Stimulated activated CD4-positive, alpha-beta T cell treated with anti-CD3 and anti-CD28 coated beads, Interleukin-1b, Interleukin-23, amount 100 ng/mL, for 4 hours (primary cell): ENCODE measurements at places on chromosomes 5 and 9.

GRCh38 chr5:92939428-92939827, 641.6 kb downstream of the NR2F1-AS1 start:
- no peak for DNase-seq

DNA sequence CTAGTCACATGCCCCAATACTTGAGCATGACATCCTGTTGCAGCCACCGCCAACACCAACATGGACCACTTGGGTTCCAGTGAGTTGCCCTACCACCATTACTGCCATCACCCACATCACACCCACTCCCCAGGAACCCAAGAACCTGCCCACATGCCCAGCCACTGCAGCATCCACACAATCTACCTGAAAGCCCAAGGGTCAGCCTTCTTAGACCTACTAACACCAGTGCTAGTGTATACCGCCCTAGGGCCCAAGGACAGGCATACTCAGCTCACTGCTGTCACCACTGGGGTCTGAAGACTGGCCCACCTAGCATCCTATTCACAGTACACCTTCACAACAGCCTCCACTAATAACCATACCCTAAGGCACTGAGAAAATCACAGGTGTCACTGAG, 82.0 kb downstream of the SYK start:
- DNase-seq, result no peak

DNA sequence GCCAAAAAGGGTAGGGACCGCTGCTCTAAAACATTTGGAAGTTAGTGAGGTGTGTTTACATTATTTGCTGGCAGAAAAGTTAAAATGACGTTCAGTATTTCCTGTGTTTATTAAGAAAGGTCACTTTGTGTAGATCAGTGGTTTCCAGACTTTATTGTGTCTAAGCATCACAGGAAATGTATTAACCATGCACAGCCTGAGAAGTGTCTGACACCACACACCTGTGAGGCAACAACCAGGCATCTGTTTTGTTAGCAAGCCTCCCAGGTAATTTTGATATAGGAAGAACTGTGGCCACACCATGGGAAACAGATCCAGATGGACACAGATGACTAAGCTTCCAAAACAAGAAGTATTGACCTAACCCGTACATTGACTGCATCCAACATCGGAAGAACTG, 12.0 kb downstream of the TTC1 start:
- no peak for DNase-seq

DNA sequence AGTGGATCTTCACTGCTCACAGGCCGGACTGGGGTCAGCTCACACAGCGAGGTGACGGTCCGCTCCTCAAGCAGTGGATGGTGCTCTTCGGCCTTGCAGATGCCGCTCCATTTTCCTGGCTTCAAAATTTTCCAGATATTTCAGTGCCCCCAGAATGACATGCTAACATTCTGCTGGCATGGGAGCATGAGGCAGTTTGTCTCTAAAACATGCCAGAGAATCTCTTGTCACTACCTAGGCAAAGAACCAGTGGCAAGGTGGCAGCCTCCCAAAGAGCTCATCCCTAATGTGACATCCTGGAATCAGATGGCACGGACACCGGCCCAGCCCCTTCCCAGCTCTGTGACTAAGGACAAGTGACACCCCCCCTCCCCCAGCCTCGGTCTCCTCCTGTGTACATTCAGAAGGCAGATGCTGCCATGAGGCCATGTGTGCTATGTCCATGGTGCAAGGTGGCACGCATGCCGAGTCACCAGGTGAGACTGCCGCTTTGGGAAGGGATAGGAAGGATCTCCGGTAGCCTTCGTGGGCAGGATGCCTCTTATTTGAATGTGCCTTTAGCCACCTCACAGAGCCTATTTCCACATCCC, 2.7 kb downstream of the S1PR3 start:
- DNase-seq, result no peak

GRCh38 chr9:34898846-34899245, 59.2 kb upstream of the PHF24 start:
- no peak for DNase-seq

DNA sequence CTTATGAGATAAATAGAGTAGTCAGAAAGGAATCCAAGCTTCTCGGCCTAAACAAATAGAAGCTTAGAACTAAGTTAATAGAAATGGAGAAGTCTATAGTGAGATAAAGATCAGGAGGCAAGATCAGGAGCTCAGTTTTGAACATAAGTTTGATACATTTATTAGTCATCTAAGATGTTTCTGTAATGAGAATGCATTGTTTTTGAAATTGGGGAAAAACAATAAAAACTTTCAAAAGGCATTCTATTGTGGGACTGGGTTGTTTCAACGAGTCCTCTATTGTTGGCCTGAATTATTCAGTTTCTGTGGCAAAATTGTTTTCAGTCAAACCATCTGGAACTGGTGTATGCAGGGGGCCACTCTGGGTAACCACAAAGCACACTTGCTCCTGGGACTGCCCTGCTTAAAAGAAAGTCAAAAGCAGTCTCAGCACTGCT, 181.0 kb upstream of the CLINT1 start:
- no peak for DNase-seq

DNA sequence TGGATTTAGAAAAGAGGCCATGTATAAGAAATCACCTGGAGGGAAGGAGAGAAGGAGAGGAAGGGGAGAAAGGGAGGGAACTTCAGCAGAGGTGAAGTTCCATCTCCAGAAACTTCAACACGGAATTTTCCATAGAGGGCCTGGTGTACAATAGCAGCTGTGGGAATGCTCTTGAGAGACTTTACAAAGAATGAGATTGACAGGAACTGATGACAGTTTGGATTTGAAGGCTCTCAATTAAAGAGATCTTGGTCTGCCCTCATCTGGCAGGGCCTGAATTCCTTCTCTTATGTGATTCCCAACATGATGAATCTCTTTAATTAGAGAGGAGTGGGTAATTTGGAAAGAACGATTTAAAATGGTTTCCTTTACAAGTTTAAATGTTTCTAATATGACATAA, 143.5 kb downstream of the MLLT3 start:
- DNase-seq, result no peak

DNA sequence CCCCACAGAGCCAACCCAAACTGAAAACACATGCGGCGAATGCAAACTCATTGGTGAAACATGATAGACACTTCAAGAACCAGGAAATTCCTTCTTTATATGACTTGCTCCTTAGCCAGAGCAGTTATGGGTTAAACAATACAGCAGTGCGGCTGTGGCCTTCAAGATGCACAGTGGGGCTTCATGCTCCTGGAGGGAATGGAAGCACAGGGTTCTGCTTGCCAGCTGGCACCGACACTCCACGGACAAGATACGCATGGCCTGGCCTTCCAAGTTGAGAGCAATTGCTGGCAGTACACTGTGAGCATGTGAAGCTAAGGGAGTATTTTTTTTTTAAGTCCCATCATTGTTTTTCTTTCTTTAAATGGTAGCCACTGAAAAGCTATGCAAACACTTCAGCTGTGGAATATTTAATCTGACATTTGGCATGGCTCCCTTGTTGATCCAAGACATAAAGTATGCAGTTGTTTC, 451.6 kb upstream of the CD180 start:
- DNase-seq, result no peak

DNA sequence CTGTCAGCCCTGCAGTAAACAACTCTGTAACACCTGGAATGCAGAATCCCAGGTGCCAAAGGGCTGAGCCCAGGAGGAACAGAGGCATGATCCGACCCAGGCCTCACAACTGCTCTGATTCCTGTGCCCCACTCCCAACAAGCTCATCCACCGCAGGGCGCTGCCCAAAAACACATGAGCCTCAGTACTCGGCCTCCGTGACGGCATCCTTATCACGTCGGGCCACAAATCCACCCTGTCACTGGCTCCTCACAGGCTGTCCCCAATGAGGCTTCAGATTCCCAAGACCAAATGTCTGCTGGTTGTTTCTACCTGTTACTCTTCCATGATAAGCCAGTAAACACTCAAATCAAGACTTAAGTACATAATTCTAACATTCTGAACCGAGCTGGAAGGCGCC, 15.2 kb downstream of the QSOX2 start:
- no peak for DNase-seq

- no peak for DNase-seq
Observed at GRCh38 chr5:143373076-143373475, 30.4 kb downstream of the NR3C1 start.

DNA sequence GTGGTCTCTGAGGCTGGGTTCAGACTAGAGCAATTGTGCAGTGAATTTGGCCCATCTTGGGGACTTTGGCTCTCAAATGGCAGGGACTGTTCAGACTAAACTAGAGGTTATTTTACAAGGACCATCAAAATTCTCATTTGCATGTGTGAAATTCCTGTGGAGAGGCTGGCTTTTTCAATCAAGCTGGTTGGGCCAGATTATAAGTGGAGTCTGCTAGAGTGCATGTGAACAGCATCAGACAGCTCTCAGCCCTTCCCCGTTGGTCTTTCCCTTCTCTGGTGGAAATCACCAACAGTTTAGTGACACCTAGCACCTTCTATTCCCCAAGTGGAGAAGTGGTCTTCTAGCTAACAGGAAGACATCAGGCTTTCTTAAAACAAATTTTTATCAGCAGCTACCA, 301.3 kb downstream of the CWC27 start:
- no peak for DNase-seq

DNA sequence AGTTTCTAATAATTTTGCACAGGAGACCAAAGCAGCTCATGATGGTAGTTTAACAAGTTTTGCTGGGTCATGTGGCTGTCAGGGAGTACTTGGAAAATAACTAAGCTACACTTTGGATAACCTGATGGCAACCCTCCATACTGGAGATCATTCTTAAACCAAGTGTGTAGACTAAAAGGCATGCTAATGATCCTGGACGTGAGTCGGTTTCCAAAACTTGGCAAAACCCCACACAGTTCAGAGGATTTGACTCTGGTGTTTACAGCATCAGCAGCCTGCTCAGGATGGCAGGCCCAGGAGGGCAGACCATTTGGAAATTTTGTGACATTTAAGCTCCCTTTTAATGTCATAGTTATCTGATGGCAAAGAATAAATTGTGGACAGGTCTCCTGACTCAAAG, 196.5 kb upstream of the EFNA5 start:
- no peak for DNase-seq

- DNase-seq, result no peak
Observed at GRCh38 chr9:19138084-19138483, 10.8 kb upstream of the PLIN2 start.

- DNase-seq, result no peak
Observed at GRCh38 chr5:132497488-132497997, 7.0 kb upstream of the IRF1 start.

DNA sequence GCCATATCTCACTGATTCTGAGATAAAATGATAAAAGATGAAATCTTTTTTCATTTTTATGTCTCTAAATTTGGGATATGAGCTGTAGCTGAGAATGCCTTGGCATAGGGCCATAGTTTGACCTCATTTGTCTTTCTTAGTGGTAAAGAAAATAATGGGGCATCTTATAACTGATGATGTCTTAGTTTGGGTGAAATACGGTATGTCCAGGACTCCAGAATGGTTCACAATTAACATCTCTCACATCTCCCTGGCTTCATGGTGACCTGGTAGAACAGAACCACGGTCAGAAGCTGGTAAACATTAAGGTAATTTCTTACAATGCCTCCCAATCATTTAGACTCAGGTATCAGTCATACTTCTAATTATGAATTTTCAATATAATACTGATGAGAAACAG, 250.8 kb downstream of the MAT2B start:
- no peak for DNase-seq

GRCh38 chr5:164013077-164013670, 507.8 kb downstream of the MAT2B start:
- DNase-seq, result no peak

GRCh38 chr9:121019273-121019672, 30.8 kb downstream of the C5 start:
- DNase-seq, result no peak

- DNase-seq, result no peak
Observed at GRCh38 chr9:128323791-128324190, 1.2 kb downstream of the COQ4 start.
